Midbrain (tissue), 1 donor: ENCODE measurements at places on chromosomes 2 and 18.

DNA sequence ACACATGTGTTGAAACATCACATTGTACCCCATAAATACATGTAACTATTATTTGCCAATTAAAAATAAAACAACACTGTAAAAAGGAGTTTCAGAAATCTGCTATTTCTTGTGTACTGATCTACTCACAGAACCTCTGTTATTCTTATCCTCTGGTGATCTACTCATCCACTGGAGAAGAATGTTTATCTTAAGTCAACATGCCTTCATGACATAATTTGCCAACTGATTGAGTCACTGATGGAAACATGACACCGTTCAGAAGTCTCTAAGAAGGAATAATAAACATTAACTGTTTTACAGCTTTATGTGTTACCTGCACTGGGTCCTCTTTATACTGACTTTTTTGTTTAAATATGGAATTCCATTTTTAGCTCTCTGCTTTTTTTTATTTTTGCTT, 555.2 kb downstream of the DCDC2C start:
- DNase-seq, result no peak

DNA sequence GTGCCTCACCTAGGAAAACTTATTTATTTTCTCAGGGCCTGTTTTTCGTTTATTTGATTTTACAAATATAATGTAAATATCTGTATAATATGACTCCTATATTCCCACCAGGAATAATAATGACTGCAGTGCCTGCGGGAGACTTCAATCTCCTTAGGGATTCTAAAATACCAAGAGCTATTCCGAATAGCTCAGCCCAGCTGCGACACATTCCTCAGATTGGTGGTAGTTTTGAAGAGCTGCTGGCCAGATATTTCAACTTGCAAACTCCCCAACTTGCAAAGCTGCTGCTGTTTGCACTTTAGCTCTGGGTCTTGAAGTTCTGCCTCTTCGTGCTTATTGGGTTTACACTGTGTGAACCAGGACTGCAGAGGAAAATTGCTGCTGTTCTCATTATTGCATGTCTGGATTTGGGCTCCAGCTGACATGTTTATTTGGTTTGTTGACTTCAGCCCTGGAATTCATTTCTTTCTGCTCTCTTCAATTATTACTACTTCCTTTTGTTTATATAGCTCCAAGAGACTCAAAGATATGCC, 480.2 kb upstream of the CHST9 start:
- DNase-seq, result no peak

GRCh38 chr2:44269831-44270230, 5.4 kb upstream of the SLC3A1 start:
- peak; percentile 49 for DNase-seq

DNA sequence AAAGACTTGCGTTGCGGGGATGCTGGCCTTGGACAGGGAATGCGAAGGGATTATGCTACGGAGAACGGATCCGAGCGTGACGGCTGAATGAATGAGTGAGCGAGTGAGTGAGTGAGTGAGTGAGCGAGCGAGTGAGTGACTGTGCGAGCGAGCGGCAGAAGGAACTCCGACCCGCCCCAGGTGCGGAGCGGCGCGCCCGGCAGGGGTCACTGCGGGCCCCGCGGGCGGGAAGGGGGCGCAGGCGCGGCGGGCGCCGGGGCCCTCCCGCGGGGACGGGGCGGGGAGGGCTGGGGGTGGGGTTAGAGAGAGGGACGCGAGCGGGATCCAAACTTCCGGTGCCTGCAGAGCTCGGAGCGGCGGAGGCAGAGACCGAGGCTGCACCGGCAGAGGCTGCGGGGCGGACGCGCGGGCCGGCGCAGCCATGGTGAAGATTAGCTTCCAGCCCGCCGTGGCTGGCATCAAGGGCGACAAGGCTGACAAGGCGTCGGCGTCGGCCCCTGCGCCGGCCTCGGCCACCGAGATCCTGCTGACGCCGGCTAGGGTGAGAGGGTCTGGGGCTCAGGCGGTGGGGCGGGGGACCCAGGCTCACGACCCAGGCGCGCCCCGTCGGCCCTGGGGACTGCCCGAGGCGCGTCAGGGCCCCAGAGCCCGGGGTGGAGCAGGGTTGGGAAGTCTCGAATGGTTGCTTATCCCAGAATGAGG, at the start of gene ITM2C:
Gene ITM2C, plus strand, starts transcription at position 338 of the 702 bp plus-strand sequence. Its CDS starts 84 bp downstream, at position 422.
- peak; percentile 55 for DNase-seq

DNA sequence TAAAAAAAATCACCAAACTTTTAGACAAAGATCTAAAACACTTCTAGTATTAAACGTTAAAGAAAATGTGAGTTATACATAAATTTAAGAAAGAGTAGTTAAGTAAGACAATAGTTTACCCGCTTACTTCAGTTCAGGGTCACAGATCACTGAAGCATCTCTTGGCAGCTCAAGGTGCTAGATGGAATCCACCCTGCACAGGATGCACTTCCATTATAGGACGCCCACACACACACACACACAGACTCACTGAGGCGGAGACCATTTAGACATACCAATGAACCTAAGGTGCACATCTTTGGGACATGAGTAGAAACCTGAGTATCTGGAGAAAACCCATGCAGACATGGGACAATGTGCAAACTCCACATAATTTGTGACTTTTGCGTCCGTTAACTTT, 630.6 kb upstream of the ZNF804A start:
- no peak for DNase-seq

- no peak for DNase-seq
These were observed 19.4 kb downstream of the SFTPB start for GRCh38 chr2:85648619-85649018.

- DNase-seq, result no peak
These were observed 218.9 kb downstream of the ZNF385B start for GRCh38 chr2:179642462-179642861.

- DNase-seq, result no peak
These were observed 42.9 kb upstream of the MCFD2 start for GRCh38 chr2:46958431-46959017.

DNA sequence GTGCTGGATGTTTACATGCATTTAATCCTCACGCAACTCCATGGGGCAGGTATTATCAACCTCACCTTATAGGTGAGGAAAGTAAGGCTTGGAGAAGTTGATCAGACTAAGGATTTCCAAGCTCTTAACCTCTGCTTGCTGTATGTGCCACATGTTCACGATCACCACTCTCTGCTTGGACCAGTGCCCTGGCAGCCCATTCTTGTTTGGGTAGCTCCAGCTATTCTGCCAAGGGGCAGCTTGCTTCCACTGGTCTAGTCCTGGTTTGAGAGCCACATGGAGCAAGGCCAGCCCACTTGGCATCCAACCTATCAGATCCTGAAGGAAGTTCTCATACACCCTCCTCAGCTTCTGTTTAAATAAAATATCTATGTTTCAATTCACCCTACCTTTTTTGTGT, 14.3 kb downstream of the PLB1 start:
- DNase-seq, result peak; percentile 12

GRCh38 chr2:239819974-239820555, 205.1 kb downstream of the NDUFA10 start:
- DNase-seq, result no peak

DNA sequence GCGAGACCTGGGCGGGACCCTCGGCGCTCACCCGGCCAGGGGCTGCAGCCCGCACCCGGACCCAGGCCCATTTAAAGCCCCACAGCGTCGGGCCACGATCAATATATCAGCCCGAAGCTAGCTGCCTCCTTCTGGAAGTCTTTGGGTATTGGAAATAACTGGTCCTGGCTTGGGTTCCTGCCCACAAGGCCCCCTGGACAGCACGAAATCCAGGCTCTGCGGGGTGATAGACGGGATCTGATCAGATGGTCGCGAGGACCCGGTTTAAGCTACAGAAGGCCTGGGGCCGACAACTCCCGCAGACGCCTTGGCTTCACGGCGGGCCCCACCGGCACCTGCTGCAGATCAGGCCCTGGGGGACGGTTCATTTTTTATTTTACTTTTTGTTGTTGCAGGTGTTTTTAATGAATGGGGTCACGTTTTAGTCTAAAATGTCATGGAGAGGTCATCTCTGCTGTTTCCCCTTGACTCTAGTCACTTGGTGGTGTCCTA, 362 bp upstream of the PSTPIP2 start:
- DNase-seq, result no peak

GRCh38 chr2:180730976-180731375, 249.4 kb upstream of the UBE2E3 start:
- no peak for DNase-seq

DNA sequence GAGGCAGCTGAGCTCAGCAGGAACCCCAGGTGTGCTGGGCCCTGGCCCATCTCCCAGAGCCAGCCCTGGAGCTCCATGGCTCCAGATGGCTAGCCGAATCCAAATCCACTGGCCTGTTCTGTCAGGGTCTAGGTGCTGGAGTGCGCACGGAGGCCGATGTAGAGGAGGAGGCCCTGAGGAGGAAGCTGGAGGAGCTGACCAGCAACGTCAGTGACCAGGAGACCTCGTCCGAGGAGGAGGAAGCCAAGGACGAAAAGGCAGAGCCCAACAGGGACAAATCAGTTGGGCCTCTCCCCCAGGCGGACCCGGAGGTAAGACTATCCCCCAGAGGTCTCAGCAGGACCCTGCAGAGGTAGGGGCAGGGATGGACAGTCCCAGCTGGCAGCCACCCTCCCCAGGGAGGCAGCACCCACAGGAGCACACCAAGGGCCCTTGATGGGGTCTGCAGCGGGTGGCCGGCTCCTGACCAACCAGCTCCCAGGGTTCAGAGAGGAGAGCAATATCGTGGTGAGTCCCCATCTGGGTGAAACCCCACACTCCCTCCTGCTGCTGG, 26.1 kb upstream of the PRLH start:
- DNase-seq, result no peak

DNA sequence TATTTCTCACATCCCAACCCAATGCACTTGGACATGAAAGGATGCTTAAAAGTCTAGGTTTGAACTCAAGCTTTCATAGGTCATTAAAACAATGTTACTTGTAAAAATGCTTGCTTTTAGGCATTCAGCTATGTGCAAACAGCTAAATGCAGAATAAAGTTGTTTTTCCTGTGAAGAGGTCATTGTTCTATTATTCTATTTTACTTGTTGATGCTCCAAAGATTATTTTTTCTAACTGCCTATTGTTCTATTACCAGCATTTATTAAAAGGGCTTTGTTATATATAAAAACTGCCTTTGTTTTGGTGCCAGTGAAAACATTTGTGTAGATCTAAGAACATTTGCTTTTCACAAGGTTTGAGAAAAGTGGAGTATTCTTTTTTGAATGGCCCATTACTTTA, 49.4 kb downstream of the TMEM178A start:
- peak; percentile 75 for DNase-seq

DNA sequence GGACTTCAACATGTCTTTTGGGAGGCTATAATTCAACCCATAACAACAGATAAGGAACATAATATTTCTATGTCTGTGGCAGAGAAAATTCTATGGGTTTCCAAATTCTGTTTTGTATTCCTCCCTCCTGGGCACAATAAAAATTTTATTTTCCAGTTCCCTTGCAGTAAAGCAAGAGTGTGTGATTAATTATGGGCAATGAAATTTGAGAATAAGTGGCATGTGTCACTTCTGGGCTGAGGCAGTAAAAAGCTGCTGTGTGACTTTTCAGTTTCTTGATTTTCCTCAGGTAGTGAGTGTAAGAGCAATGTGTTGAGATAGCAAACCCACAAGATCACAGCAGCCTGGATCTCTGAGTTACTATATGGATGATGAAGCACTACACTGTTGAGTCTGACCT, 216.4 kb downstream of the MEIS1 start:
- DNase-seq, result no peak

- DNase-seq, result no peak
These were observed 582.1 kb upstream of the SETBP1 start for GRCh38 chr18:44098551-44099098.

DNA sequence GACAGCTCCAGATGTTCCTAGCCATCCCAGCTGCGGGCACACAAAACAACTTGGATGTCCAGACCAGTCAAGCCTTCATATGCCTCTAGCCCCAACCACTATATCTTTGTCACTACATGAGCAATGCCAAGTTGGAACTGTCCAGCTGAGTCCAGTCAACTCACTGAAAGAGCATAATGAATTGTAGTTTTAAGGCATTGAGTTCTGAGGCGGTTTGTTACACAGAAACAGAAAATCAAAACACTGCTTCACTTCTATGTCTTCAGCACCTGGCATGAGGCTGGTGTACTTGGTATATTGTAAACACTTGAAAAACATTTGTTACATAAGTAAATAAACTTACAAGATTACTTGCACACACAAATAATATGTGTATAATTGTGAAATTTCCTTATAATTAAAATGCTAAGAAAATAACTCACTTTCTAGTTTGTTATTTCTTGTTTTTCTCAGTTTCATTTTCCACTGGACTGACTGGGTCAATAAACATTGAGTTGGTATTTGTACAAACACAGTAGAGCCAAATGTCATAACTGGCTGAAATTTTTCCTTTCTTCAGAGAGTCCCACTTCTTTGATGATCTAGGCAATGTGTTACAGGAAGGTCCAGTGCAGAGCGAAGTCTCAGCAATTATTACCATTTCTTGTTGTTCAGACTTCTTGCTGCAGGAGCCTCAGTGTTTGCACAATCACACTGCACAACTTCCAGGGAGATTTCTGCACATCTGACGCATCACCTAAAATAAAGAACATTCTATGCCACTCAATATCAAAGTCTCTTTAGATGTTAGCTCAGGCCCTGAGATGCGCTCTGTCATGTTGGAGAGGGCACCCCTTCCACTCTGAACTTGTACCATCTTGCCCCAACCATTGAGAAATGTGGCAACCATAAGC, 38.2 kb upstream of the DPP4 start:
- no peak for DNase-seq

GRCh38 chr2:71603311-71603811, 150.0 kb downstream of the DYSF start:
- DNase-seq, result no peak

DNA sequence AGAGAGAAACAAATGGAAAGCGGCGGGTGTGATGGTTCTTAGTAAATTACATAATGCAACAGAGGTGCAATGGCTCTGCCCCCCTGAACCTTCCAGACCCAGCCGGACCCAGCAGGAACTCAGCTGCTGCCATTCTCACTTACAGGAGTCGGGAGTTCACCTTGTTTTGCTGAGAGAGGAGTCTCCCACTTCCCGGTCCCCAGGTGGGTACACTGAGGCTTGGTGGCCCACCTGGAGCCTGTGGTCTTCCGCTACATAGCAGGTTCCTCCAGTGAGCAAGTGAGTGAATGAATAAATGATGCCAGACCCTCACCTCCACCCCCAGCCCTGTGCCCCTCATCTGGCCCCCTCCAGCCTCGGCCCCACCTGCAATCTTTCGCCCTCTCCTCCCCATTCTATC, 11.2 kb downstream of the BIN1 start:
- DNase-seq, result no peak

DNA sequence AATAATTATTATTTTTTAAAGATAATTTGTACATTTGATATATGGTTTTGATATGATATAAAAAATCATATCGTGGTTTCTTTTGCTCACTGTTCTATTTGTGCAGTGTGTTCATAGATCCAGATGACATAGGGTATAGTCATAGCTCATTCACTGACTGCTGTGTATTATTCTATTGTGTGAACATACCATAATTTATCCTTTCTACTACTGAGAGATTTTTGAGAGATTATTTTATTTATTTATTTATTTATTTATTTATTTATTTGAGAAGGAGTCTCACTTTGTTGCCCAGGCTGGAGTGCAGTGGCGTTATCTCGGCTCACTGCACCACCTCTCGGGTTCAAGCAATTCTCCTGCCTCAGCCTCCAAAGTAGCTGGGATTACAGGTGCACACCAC, 39.0 kb downstream of the FER1L5 start:
- DNase-seq, result no peak

GRCh38 chr2:109200616-109201464, 71.8 kb downstream of the SH3RF3 start:
- DNase-seq, result no peak
